ENCODE measurements at places on chromosomes 3 and 15.
A peak's percentile ranks its signal among the peaks of the same experiment; 100 is the strongest.

DNA sequence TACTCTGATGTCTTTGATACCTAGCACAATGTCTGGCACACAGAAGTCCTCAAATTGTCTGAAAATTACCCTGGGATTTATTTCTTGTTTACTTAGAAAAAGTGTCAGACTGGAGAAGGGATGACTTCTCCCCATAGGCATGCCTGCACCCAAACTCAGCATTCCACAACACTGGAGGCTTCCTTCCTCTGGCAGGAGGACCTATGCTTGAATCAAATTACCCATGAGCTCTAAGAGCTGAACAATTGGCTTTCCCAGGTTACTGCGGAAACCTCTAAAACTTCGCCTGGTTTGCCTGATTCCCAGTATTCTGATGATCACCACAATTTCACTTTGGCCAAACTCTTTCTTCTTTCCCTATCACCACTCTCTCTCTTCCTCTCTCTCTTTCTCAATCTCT is 217.4 kb downstream of the DIPK2A start:
- H3K4me3 ChIP-seq: no peak overlapping the region
- no peak overlapping the region for H3K27ac ChIP-seq
- no peaks in the 10 kb centered on the region for H3K27me3 ChIP-seq
- H3K36me3 ChIP-seq: no peaks in the 10 kb centered on the region
- H3K4me1 ChIP-seq: peaks cover 6% of the 10 kb centered on the region
- no peak for DNase-seq

DNA sequence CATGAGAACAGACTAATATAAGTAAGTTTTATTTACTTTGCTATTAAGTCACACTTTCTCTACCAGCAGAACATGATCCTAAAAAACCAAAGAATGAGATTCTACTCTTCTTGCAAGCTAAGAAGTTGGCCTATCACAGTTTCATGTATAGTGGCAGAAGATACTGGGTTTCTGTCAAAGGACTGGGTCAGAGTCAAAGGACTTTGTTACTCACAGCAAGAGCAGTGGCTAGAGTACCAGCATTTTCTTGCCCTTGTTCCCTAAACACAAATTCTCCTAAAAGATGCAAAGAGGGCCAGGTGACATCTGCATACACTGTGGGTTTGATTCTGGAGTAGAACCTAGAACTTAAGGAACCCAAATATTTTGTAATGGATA is 105.2 kb downstream of the CBLB start:
- no peak for DNase-seq
- H3K27me3 ChIP-seq: no peaks in the 10 kb centered on the region
- H3K36me3 ChIP-seq: peaks cover 30% of the 10 kb centered on the region

- H3K27me3 ChIP-seq: no peaks in the 10 kb centered on the region
- H3K27ac ChIP-seq: no peak overlapping the region
- H3K36me3 ChIP-seq: no peaks in the 10 kb centered on the region
- H3K4me1 ChIP-seq: no peaks in the 10 kb centered on the region
Measured at GRCh38 chr3:153146191-153147053, 15.6 kb upstream of the RAP2B start.

DNA sequence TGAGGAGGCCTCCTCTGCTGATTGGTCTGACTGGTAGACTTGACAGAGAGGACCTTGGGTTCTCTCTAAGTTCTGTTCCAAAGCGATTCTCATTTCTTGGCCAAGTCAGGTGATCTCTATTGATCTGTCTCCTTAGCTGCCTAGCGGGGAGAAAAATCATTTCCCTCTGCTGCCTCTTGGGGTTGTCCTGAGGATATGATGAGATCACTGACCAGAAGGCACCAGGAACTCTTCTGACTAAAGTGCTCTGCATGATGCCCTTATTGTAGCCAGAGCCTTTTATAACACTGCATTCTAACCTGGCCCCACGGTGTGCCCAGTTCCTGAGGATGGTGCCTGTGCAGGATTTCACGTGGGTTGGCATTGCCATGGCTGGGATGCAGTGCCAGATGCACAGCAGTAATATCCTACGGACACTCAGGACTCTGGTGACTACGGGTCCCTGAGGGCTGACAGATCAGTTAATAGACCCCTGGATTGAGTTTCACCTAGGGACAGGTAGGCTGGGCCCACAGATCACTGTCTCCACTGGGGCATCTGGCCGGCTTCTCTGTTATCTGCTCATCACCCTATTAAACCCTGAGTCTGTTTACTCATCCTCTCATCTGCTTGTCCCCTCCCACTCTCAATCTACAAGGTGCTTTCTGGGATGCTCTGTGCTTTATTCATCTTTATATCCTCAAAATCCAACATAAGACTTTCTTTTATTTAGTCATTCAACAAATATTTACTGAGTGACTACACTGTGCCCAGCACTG is 3.9 kb upstream of the HEG1 start:
- DNase-seq: no peak
- H3K4me3 ChIP-seq: no peak overlapping the region
- H3K27me3 ChIP-seq: peaks cover 9% of the 10 kb centered on the region
- no peaks in the 10 kb centered on the region for H3K36me3 ChIP-seq

GRCh38 chr3:4343258-4343657 is 40.1 kb downstream of the SETMAR start:
- no peak overlapping the region for H3K4me3 ChIP-seq
- H3K27me3 ChIP-seq: no peaks in the 10 kb centered on the region
- DNase-seq: no peak
- H3K27ac ChIP-seq: no peak overlapping the region
- peaks cover 4% of the 10 kb centered on the region for H3K36me3 ChIP-seq

- no peak overlapping the region for H3K27ac ChIP-seq
- no peaks in the 10 kb centered on the region for H3K36me3 ChIP-seq
- no peak overlapping the region for H3K4me3 ChIP-seq
- H3K4me1 ChIP-seq: no peaks in the 10 kb centered on the region
Measured at GRCh38 chr15:48472756-48473155, 141.5 kb downstream of the DUT start.

- H3K27ac ChIP-seq: no peak overlapping the region
- no peak overlapping the region for H3K4me3 ChIP-seq
- H3K4me1 ChIP-seq: peaks cover 16% of the 10 kb centered on the region
- DNase-seq: no peak
- no peaks in the 10 kb centered on the region for H3K36me3 ChIP-seq
- H3K27me3 ChIP-seq: peaks cover 10% of the 10 kb centered on the region
Measured at GRCh38 chr15:69780981-69781380, 316.7 kb downstream of the TLE3 start.

DNA sequence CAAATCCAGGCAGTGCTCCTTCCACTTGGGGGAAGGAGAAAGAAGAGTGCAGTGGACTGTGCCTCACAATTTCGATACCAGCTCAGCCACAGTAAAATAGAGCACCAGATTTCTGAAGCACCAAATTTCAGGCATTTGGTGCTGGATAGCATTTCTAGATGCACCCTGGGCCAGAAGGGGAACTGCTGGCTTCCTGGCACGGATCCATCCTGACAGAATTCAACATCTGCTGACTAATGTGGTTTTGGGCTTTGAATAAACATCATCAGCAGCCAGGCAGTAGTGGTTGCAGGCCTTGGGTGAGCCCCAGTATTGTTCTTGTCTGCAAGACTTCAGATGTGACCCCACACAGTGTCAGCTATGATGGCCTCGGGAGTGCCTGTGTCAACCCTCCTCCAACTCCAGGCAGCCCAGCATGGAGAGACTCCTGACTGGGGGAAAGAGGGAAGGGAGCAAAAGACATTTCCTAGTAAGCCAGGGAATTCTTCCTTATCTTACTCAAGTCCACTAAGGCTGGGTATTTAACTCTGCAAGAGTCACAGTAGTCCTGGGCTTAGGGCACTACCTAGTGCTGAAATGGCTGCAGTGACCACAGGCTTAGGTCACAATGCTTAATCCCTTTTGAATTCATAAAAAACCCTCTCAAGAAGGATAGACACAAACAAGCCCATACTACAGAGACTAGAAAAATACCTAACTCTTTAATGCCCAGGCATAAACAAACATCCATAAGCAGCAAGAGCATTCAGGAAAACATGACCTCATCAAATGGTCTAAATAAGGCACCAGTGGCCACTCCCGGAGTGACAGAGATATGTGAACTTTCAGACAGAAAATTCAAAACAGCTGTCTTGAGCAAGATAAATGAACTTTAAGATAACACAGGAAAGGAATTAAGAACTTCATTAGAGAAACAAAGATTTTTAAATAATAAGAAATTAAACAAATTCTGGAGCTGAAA is 74.7 kb downstream of the SPATA16 start:
- H3K4me3 ChIP-seq: no peak overlapping the region
- no peak for DNase-seq
- no peaks in the 10 kb centered on the region for H3K36me3 ChIP-seq
- no peaks in the 10 kb centered on the region for H3K27me3 ChIP-seq
- H3K27ac ChIP-seq: no peak overlapping the region
- H3K4me1 ChIP-seq: no peaks in the 10 kb centered on the region

DNA sequence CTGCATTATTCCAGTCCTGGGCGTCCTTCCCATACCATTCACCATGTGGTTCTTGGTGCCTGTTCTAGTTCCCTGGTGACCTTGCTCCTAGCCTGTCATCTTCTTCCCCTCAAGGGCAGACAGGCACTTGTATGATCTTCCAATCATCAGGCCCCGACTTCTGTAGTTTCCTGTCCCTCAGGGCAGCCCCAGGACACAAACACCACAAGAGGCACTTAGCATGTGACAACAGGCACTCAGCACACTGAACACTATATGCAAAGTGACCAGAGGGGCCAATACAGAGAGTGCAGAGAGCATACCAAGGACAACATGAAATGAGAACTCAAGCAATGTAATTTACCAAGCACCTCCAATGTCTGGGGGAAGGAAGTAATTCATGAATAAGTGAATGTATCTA is 17.9 kb downstream of the TMEM40 start:
- H3K36me3 ChIP-seq: no peaks in the 10 kb centered on the region
- peaks cover 26% of the 10 kb centered on the region for H3K27me3 ChIP-seq
- H3K4me1 ChIP-seq: no peaks in the 10 kb centered on the region
- DNase-seq: no peak
- no peak overlapping the region for H3K4me3 ChIP-seq

GRCh38 chr3:27089645-27090044 is 279.5 kb downstream of the NEK10 start:
- no peak for DNase-seq
- no peaks in the 10 kb centered on the region for H3K4me1 ChIP-seq
- H3K36me3 ChIP-seq: no peaks in the 10 kb centered on the region
- no peak overlapping the region for H3K27ac ChIP-seq
- no peaks in the 10 kb centered on the region for H3K27me3 ChIP-seq

- no peak for DNase-seq
- H3K36me3 ChIP-seq: no peaks in the 10 kb centered on the region
- H3K27me3 ChIP-seq: peaks cover 8% of the 10 kb centered on the region
- H3K4me1 ChIP-seq: no peaks in the 10 kb centered on the region
Measured at GRCh38 chr3:170585937-170586310, at the start of gene SLC7A14. Gene SLC7A14 (minus strand): TSS chr3:170586075. CDS start chr3:170526936, 59,139 bp downstream.

DNA sequence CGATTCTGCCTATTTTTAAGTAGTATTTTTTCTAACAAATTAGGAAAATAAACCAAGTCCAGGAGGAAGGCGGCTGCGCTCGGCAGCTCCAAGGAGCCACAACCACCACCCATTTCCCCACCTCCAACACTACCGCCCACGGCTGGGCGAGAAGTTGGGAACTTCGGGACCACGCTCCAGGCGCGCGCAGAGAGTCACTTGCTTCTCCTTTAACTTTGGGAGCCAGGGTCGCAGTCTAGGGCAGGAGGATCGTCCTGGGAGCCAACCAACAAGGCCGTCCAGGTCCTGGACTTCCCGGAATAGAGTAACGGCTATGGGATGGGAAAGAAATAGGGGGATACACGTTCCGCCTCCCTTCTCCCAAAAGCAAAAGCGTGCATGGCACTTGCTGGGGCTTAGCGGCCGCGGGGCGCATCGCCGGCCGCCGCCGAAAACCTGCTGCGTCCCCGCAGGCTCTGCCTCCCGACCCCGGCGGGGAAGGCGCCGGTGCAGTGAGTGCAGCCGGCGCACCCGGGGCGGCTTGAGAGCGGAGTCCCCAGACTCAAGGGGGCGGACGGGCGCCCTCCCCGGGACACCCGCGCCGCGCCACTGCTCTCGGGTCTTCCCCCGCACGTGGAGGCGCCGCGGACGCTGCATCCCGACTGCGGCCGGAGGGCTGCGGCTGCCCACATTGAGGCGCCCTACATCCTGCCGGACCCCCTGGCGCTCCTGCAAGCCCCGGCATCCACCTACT is 699 bp downstream of the MEGF11 start:
- H3K27me3 ChIP-seq: peaks cover 30% of the 10 kb centered on the region
- H3K27ac ChIP-seq: no peak overlapping the region
- DNase-seq: peak; percentile 13
- H3K4me1 ChIP-seq: peaks cover 6% of the 10 kb centered on the region
- no peaks in the 10 kb centered on the region for H3K36me3 ChIP-seq

DNA sequence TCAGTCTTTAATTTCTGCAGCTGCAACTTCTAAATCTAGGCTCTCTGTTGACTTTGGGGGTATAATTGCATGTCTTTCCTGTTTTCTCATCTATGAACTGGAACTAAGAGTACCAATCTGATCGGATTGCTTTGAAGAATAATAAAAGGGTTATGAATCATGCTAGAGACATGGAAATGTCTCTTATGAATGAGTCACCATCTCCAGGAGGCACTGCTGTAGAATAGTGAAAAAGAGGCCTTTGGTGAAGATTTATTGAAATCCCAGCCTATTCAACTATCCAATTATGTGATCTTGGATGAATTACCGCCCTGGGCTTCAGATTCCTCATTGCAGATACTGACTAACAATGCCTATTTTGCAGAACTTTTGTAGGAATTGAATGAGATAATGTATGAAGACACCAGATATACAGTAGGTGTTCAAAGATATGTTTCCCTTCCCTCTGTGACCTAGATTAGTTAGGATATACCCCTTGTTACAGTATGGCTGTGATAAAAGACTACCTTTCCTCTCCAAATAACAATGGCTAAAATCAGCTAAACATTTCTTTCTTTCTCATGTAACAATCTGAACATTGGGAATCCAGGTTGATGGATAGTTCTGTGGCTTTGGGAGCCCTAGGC is 11.5 kb upstream of the CMTM8 start:
- no peaks in the 10 kb centered on the region for H3K27me3 ChIP-seq
- H3K4me3 ChIP-seq: no peak overlapping the region
- no peak overlapping the region for H3K27ac ChIP-seq

DNA sequence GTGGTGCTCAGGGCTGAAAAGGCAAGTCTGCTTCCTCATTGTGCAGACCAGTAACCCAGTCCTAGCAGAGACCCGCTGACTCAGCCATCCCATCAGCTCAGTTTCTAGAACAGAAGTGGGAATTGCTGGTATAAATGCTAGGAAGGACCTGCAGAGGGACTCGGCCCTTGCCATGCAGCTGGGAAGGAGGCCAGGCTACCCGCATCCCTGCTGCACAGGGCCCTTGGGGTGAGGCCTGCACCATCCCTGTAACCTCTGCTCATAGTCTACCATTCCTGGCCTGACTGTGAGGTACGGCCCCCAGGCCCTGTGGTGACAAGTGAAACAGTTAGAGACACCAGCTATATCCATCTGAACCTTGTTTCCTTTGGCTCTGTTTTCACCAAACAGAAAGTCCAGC is 23.5 kb downstream of the RAB6B start:
- no peak for DNase-seq
- H3K27me3 ChIP-seq: no peaks in the 10 kb centered on the region
- H3K36me3 ChIP-seq: no peaks in the 10 kb centered on the region

DNA sequence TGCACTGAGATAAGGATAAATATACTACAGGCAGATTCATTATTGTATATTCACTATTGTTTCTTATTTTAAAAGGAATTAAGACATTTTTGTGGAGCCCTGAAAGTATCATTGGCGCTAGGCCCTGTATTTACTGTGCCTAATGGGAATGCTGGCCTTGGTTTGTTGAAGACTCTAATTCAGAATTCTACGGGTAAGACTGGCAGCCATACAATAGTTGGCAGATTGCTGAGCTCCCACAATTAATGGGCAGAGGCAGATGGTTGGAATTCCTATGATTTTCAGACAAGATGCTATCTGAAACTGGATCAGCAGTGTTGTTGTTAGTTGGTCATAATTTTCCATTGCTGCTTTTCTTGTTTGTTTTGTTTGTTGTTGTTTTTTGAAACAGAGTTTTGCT is 14.7 kb downstream of the PGBD4 start:
- no peak for DNase-seq
- no peak overlapping the region for H3K27ac ChIP-seq
- H3K4me1 ChIP-seq: no peaks in the 10 kb centered on the region
- no peaks in the 10 kb centered on the region for H3K36me3 ChIP-seq
- no peak overlapping the region for H3K4me3 ChIP-seq
